SJSA1 (cell line): ENCODE measurements at places on chromosomes 12 and 14. TPM values are rescaled to one million over a fixed set of nuclear protein-coding genes. Genes with fewer than 3 reads are reported as not detected.

GRCh38 chr14:91237219-91237618 lies 7.3 kb downstream of the GPR68 start:
- no peak for DNase-seq

- no peak for DNase-seq
Measured at GRCh38 chr14:91303924-91304229, 59.4 kb upstream of the GPR68 start.

GRCh38 chr12:122322501-122322900 lies 56.2 kb upstream of the VPS33A start:
- DNase-seq = no peak

DNA sequence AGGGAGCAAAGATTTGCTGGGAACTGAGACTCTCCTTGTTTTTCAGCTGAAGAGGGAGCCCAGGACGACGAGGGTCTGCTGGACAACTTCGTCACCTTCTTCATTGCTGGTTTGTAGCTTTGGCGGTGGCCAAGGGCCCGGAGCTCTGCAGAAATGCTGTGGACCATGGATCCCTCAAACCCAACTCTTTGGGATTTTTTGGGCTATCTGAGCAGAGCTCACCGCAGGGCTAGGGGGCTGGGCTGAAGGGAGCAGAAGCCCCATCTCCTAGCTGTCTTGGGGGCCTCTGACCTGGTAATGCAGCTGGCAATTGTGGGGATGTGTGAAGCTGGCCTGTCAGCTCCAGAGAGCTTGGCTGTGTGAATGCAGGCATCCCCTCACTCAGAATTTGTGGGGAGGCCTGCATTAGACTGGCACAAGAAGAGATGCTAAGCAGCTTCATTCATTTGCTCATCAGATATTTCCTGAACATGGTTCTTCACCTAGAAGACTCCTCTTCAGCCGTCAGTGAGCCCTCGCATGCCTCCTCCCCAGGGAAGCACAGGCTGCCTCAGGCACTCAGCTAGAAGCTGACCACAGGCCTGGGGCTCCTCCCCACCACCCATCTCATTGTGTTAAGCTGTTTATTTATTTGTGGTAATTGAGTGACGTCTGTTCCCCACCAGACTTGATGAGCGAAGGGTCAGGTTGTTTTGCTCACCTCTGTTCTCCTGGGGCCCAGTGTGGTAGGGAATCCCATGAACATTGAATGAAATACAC lies 32.2 kb downstream of the CYP46A1 start:
- DNase-seq = peak; percentile 23

- no peak for DNase-seq
Measured at GRCh38 chr14:82180139-82180538, 646.5 kb upstream of the SEL1L start.

The AJUBA gene
- 116 and 125 TPM in 2 replicates for total RNA-seq

GRCh38 chr14:76812093-76812421 lies 625 bp downstream of the ANGEL1 start:
- DNase-seq = peak; percentile 16

The ANAPC7 gene
- 54.9 and 62.4 TPM in 2 replicates for total RNA-seq

The TRPV4 gene
- 0.16 TPM in 1 of 2 replicates, not detected in the other for total RNA-seq
